Activated CD4-positive, alpha-beta T cell treated with anti-CD3 and anti-CD28 coated beads, Interleukin-2, Interleukin-6, amounts not matched to agents 100 ng/mL and 50 ng/mL, durations not matched to agents 16 hours and 8 hours (primary cell): ENCODE measurements at places on chromosomes 3 and 15.

GRCh38 chr3:153961494-153961893 is 159.7 kb upstream of the ARHGEF26 start:
- no peak for DNase-seq

GRCh38 chr3:159861369-159861987 is 127.2 kb upstream of the IL12A start:
- DNase-seq, result peak; percentile 18

DNA sequence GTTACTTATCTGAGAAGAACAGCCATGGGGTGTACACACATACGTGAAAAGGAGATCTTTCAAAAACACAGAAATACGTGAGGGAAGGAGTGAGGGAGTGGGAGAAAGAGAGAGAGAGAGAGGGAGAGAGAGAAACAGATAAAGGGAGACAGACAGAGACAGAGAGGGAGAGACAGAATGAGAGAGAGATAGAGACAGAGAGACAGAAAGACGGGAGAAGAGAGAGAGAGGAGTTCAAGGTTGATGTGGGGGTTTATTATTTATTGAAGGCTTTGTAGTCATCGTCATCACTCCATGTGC is 64.0 kb downstream of the CHST2 start:
- no peak for DNase-seq

DNA sequence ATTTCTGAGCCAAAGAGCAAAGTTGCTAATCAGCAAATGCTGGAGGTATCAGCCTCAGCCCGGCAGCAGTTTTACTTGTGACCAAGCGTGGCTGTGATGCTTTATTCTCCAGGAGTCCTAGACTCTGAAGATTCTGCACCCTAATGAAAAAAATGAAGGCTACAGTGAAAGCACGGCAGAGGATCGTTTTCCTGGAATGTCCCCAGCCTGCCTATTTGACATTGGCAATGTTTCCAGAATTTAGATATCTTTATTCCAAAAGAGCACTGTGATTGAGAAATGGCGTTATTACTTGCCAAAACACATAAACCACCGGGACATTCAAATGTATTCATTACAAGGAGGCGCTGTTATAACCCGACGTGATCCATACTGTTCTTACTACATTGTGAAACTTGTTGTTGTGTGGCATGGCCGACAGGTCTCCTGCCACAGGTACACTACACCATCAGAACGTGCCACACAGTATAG is 263.8 kb downstream of the SLCO3A1 start:
- DNase-seq, result no peak

DNA sequence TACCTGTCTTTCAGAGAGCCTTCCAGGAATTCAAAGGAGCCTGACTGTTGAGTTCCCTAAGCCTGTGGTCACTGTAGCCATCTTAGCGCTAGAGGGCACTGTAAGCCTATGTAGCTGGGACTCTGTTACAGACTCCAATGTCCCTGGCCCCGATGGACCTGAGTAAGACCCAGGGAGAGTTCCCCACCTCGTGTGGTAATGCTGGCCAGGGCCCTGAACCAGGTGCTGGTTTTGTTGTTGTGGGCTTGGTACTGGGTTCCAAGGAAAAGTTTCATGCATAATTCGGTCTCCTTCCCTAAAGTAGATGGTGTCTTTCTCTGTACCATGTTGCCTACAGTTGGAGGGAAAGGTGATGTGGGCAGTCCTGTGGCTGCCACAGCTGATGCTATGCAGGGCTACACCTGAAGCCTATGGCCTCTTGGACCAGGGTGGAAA is 32.4 kb downstream of the CDAN1 start:
- DNase-seq, result peak; percentile 68

DNA sequence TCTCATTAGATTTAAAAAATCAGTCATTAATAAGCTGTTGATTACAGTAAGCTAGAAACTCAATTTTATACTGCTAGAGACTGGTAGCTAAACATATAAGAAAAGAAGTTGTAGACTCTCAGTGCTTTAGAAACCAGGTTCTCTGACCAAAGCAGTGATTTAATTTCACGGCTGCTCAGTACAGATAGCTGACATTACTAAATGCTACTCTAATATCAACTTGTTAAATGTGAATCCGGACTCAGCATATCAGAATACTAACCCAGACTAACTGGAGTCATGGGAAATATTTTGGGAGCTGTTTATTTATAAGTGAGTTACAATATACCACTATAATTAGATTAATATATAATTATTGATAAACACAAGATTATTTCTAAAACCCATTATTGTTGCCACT is 80.4 kb downstream of the NEDD4 start:
- DNase-seq, result no peak

- no peak for DNase-seq
Observed at GRCh38 chr3:117628823-117629291, 919.3 kb downstream of the TUSC7 start.

- DNase-seq, result no peak
Observed at GRCh38 chr15:66294157-66294931, 976 bp downstream of the DIS3L start.

GRCh38 chr15:27454281-27455075 is 483.5 kb downstream of the GABRG3 start:
- DNase-seq, result no peak

GRCh38 chr3:194826594-194826993 is 140.9 kb downstream of the FAM43A start:
- no peak for DNase-seq

DNA sequence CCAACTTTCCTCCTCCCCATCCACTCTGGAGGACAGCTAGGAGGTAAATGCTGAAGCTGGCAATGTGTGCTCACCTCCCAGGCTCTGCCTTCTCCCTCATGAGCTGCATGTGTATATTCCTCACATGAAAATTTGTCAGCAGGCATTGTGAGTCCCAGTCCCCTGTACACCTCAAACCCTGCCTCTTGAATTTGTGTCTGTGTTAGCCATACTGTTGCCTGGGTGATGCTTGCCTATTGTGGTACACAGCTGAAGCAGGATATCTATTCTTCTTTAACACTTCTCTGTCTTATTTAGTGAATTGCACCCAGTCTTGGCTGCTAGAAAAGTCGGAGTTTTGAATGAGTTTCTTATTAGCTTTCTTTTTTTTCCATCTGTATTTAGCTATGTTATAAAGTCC is 586.0 kb upstream of the TGFBR2 start:
- no peak for DNase-seq

DNA sequence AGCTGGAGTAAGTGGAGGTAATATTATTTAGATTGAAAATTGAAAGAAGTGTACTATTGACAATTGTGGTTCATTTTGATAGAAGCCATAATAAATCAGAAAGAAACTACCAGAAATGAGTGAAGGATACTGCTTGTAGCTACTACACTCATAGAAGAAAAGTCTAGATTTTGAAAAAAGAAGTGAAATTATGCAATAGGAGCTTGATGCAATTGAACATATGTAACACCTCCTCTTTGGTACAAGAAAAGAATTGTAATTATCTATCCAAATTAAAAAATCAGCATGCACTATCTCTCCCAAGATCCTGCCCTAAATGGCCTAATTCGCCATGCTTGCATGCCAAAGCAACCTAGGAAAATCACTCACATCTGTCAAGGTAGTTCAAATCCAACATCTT is 51.1 kb upstream of the CD200R1L start:
- no peak for DNase-seq

- peak; percentile 23 for DNase-seq
Observed at GRCh38 chr3:53252096-53252946, 3.5 kb downstream of the TKT start.

DNA sequence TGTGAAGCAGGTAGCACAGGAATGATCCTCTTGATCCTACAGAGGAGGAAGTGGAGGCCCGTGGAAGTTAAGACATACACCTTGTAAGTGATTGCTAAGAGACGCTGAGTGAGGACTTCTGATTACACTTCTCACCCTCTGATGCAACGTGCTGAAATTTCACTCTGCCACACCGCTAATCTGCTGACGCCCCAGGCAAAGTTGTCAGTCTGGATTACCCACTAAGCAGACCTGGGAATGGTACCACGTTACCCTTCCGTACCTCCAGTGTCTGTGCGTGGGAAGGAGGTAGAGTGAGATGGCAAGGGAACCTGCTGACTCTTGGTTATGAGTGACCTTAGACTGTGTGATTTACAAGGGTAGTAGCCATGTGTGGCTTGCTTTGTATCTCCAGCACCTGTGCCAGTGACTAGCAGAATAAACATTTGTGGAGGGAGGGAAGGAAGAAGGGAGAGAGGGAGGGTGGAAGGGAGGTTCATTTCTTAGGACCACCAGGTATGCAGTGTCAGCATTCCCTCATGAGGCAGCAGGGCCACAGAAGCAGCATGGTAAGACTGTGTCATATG is 115.0 kb downstream of the ALDH1A2 start:
- no peak for DNase-seq

- no peak for DNase-seq
Observed at GRCh38 chr15:73956743-73957135, 30.5 kb downstream of the LOXL1 start.

- DNase-seq, result no peak
Observed at GRCh38 chr3:50570508-50571279, 1.4 kb downstream of the HEMK1 start.

DNA sequence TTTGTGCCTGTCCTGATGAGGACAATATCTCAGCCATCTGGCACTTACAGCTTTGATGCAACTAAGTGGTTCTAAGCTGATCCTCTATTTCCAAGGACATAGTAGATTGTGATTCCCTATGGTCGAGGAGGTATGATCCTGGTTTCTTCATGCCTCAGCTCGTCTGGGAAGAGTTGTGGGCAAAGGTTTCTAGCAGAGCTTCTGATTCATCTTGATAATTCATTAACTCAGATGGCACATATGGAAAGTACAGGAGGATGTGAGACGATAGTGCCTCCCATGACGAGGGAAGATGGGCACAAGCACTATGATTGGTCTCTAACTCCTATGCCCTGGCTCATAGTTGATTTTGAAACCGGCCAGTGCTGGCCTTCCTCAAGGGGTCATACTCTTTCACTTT is 334.2 kb upstream of the SEMA6D start:
- no peak for DNase-seq

DNA sequence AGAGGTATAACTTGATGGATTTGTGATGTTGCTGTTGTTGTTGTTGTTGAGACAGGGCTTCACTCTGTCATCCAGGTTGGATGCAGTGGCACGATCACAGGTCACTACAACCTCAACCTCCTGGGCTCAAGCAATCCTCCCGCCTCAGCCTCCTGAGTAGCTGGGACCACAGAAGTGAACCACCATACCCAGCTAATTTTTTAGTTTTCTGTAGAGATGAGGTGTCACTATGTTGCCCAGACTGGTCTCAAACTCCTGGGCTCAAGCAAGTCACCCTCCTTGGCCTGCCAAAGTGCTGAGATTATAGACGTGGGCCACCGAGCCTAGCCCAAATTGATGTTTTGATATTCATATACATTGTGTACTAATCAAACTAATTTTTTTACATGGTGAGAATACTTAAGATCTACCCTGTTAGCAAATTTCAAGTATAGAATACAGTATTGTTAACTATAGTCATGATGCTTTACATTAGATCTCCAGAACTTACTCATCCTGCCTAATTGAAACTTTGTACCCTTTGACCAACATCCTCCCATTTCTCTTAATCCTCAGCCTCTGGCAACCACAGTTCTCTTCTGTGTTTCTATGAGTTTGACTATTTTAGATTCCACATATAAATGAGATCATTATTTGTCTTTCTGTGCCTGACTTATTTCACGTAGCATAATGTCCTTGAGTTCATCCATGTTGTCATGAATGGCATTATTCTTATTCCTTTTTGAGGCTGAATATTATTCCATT is 23.2 kb downstream of the LMCD1 start:
- peak; percentile 19 for DNase-seq
